Glomerular endothelial cell (primary cell): ENCODE measurements at places on chromosomes 13 and 19. TPM values are rescaled to one million over a fixed set of nuclear protein-coding genes. Genes with fewer than 3 reads are reported as not detected.
A peak's percentile ranks its signal among the peaks of the same experiment; 100 is the strongest.

IGFL1 gene
- not detected in 2 replicates for total RNA-seq

CD22 gene
- 0.29 and 1.8 TPM in 2 replicates for total RNA-seq

LNX2 gene
- total RNA-seq, result 6.6 and 9.6 TPM in 2 replicates

DNA sequence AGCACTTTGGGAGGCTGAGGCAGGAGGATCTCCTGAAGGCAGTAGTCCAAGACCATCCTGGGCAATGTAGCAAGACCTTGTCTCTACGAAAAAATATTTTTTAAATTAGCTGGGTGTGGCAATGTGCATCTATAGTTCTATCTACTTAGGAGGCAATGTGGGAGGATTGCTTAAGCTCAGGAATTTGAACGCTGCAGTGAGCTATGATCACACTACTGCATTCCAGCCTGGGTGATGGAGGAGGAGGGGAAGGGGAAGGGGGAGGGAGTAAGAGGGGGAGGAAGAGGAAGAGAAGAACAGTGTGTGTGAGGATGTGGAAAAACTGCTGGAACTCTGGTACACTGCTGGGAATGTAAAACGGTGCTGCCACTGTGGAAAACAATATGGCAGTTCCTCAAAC is 9.2 kb upstream of the CLIP3 start:
- DNase-seq, result no peak

DNA sequence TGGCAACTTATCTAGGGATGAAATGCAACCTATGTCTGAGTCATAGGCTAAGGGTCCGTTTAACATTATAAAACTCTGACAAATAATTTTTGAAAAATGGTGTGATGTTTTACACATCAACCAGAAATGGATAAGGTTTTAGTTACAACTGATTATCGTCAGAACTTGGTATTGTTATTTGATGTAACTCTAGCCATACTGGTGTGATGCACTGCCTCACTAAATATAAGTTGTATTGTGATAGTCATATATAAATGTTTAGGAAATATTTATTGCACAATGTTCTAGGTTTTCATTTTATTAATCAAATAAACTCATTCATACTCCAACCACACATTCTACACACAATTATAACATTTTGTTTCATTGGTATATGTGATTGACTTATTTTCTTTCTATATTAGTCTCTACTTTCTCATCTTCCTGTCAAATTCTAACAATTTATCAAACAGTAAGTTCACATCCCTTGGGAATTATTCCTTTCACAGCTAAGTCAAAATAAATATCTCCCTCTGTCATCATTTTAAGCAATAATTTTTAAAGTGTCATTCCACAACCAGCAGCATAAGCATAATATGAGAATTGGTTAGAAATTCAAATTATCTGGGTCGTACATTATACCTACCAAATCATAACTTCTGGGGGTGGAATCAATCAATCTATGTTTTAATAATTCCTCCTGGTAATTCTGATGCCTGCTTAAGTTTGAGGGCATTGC is 873.9 kb downstream of the SLITRK1 start:
- no peak for DNase-seq

GRCh38 chr19:4633140-4633967 is 6.0 kb upstream of the TNFAIP8L1 start:
- DNase-seq, result no peak

DNA sequence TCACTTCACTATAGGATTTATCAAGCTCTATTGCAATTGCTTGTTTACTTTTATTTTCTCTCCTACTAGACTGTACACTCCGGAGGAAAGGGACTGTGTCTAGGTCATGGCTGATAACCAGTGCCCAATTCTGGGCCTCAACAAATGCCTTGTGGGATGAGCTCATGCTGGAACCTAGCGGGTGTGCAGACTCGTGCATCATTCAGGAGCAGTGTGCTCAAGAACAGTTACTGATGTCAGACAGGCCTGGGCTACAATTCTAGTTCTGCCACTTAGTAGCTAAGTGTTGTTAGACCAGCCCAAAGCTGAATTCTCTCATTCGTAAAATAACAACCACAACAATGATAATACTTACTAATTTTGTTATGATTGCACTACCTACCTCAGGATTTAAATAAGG is 95.4 kb downstream of the CYSLTR2 start:
- DNase-seq, result no peak

DNA sequence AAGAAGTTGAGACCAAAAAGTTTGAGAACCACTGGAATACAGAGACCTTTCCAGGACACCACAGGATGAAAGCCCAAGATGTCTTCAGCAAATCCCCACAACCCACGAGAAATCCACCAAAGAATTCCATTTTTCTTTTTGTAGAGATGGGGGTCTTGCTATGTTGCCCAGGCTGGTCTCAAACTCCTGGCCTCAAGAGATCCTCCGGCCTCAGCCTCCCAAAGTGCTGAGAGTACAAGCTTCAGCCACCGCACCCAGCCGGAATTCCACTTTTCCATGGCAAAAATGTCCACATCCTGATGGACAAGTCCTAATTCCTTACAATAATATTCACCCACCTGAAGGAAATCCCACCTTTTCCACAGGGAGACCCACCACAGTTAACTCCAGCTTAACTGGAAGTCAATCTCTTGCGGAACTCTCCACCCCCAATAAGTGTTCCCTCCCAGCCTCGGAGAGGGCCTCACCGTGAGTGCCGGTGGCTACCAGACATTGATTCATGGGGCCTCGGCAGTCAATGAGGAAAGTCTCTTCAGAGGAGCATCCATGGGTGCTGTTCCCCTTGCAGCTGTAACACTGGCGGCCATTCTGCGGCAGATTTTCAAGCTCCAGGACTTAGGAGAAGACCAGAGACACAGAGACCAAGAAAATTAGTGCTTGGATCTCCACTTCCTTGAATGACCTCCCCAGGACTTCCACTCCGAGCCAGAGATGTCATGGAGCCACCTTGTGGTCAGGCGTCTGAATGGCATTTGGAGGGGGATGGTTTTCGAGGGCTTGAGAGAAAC is 12.3 kb upstream of the CADM4 start:
- peak; percentile 33 for DNase-seq

- DNase-seq, result no peak
These were observed 13.9 kb upstream of the PAK4 start for GRCh38 chr19:39111593-39112199.

- no peak for DNase-seq
These were observed 27.8 kb upstream of the MIER2 start for GRCh38 chr19:372306-372890.

GRCh38 chr13:60584976-60585375 is 188.0 kb downstream of the TDRD3 start:
- no peak for DNase-seq
